NCI-H1417 treated with DMSO at 0.1 percent for 48 hours (cell line): ENCODE measurements at places on chromosomes 5 and 9.

- DNase-seq: no peak
Measured at GRCh38 chr5:2242539-2242938, 359.8 kb upstream of the IRX4 start.

GRCh38 chr9:134722120-134722701 lies 80.6 kb downstream of the COL5A1 start:
- no peak for DNase-seq

DNA sequence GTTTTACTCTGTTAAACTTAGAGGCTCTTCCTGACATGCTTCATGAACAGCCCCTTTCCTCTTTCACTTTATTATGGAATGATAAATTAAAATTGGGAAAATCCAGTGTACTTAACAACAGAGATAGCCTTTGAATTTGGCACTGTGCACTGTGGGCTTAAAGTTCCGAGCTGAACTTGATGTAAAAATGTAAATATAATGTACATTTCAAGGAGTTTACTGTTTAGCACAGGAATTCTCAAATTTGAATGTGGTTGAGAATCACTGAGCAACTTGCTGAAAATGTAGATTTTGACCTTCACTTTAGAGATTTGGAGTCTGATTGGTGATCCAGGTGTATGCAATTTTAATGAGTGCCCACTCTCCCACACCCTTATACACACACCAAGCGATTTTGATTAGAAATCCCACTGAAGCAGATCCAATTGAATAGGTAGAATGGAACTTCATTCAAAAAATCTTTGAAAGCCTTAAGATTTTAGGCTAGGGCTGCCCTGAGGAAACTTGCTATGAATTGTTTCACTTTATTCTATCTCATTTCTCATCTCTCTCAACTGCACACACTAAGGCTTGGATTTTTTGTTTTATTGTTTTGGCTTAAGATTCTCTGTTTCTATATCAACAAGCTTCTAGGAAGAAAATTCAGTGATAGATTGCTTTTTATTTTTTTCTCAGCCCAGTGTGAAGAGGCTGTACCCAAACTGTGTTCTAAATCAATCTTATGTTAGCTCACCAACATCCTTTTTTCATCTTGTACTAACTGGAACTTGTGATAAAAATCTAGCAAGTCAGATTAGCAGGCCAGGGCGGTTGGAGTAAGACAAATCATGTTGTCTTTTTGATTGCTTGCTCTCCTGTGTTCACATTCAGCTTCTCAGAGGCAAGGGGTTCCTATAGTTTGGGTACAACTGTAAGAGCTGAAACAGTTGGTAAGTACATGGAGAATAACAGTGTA lies 22.9 kb downstream of the NUDT12 start:
- no peak for DNase-seq

GRCh38 chr5:13253111-13253510 lies 691.4 kb downstream of the DNAH5 start:
- DNase-seq: no peak

DNA sequence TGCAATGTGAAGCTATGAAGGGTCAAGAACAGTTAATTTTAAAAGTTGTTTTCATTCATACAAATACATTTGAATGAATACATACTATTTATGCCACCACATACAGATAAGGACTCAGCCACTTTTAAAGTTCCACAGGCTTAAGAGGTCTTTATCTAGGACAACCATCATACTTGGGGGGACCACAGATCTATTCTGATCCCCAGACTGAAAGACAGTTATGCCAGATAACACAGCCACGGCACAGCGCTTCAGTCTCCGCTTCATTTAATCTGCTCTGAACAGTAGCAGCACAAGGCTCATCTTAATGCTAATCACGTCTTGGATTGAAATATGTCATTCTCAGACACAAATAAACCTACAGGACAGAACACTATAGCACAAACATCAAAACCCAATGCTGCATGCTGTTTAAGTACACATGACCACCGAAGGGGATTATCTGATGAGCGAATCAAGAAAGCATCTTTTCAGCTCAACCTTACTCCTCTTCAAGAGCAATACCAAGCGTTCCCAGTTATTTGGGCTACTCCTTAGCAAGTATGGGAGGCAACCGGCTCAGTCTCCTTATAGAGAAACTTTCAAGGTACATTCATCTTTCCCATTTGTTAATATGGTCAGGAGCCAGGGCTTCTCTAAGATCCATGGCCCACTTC lies 33.3 kb downstream of the PUM3 start:
- DNase-seq: no peak

- peak; percentile 37 for DNase-seq
Measured at GRCh38 chr9:128389395-128390149, 18.4 kb downstream of the URM1 start.

- no peak for DNase-seq
Measured at GRCh38 chr5:95358848-95359247, 32.3 kb upstream of the FAM81B start.

- no peak for DNase-seq
Measured at GRCh38 chr5:177309351-177310191, 2.1 kb downstream of the MXD3 start.

- no peak for DNase-seq
Measured at GRCh38 chr9:138024831-138025291, 147.3 kb downstream of the CACNA1B start.

DNA sequence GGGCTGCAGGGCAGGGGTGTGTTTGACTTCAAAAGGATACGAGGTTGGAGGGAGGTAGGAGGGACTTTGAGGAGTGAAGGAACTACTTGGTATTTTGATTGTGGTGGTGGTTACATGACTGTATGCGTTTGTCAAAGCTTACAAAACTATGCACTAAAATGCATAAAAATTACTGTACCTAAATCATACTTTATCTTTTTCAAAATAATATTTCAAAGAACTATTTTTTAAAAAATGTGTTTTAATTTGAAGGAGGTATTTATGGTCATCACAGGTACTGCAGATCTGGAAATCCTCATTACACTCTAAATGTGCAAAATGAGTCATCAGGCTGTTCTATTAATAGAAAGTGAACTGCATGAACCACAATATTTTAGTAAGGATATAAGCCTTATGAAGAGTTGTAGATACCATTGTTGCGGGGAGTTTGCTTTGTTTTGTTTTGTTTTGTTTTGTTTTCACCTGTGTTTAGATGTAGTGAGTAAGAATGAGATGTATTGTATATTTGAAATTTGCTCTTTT lies 116.9 kb downstream of the ARRDC3 start:
- DNase-seq: no peak

DNA sequence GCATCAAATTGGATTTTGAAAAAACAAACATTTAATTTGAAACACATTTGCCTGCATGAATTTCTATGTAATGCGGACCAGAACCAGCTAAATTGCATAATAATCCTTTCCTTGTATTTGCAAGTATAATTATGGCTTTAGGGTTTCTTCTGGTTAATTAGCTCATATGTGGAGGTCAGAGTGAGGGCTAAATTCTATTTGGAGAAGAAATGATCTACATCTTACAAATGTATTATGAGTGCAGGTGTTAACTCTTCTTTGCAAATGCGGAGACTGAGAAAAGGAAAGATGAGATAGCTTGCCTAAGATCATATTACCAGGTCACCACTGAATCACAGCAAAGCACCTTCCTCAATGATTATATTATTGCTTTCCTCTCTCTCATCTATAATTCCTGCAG lies 194.7 kb downstream of the CDH9 start:
- no peak for DNase-seq

DNA sequence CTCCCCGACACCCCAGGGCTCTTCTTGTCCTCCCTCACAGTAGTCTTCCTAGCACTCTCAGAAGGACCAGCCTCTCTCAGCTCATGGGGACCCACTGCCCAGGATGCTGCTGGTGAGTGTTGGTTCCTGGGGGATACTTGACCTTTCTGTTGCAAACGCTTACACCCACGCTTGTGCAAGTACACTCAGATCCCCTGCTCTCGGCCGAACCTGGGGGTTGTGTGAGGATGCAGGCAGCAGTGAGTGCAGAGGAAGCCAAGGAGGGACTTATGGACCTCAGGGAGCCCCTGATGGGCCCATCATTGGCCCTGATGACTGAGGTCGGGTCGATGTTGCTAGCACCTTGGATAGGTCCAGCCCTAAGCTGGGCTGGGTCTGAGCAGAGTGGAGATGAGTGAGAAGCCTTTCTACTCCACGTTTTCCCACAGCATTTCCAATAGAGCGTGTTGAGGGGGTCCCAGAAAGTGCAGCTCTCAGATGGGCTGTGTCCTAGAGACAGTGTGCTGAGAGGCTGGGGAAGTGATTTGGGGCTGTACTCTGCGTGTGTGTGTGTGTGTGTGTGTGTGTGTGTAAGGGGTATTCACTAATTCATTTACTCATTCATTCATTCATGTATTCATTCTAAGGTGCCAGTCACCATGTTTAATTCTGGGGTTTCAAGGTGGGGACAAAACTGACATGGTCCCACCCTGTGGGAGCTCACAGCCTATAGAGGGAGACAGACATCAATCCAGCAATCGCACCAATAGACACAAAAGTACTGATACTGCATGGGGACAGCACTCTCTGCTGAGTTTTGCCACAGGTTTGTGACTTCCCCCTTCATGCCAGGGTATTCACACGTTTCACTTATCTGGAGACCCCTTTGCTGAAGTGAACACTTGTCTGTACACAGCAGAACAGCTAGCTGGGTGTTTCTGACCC lies 25.2 kb upstream of the PITX1 start:
- no peak for DNase-seq

DNA sequence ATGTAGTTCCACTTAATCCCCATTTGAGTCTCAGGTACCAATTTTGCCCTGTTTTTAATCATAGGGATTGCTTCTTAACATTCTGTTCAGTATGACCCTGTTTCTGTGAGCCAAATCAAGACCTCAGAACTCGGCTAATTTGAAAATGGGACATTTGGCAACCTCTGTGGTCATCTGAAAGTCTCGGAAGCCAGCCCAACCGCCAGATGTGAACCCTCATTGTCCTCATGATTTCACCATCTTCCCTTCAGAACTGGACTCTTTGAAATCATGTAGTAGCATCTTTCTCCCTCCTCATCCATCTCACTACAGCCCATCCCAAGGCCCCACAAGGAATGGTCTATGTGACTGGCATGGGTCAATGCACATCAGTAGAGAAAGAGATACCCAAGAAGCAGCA lies 88.9 kb downstream of the S1PR3 start:
- no peak for DNase-seq

DNA sequence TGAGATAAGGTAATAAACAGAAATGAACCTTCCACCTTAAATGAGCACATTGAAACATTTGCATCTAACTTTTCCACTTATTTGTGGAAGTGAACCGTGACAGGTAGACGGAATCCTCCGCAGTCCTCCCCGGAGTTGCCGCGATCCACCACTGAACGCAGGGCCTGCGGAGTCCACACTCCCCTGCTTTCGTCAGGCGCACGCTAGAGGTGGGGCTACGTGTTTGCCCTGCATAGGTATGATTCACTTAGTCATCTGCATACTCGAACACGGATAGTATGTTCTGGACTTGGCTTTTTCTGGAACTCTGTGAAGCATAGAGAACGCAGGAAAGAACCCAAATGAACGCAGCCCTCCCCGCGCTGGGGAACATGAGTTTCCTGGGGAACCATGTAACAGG lies 272.8 kb upstream of the IRX4 start:
- DNase-seq: no peak

GRCh38 chr9:121353241-121354061 lies 16.6 kb downstream of the STOM start:
- no peak for DNase-seq

DNA sequence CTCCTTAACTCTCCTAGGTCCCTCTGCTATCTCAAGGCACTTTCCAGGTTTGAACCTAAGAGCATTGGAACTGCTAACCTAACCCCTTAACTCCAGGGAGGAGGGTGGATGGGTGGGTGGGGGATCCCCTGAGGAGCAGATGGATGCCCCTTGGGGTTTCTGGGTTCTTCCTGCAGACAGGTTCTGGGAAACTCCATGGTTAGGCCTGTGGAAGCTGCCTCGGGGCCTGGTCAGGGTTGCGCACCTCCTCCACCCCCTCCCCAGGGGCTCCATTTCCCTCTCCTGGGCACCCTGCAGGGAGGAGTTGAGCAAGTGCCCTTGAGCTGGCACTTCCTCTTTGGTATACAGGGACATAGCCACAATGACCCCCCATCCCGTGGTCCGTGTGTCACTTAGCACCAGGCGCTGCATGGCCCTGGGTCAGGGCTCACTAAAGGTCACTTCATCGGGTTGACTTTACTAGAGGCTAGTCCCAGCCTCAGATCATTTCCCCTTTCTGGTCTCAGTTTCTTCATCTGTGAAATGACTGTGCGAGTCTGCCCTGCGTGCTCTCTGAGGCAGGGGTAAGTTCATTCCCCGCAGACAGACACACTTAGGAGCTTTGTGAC lies 16.0 kb downstream of the CXXC5 start:
- DNase-seq: no peak

GRCh38 chr5:27308153-27308552 lies 269.8 kb upstream of the CDH9 start:
- no peak for DNase-seq

DNA sequence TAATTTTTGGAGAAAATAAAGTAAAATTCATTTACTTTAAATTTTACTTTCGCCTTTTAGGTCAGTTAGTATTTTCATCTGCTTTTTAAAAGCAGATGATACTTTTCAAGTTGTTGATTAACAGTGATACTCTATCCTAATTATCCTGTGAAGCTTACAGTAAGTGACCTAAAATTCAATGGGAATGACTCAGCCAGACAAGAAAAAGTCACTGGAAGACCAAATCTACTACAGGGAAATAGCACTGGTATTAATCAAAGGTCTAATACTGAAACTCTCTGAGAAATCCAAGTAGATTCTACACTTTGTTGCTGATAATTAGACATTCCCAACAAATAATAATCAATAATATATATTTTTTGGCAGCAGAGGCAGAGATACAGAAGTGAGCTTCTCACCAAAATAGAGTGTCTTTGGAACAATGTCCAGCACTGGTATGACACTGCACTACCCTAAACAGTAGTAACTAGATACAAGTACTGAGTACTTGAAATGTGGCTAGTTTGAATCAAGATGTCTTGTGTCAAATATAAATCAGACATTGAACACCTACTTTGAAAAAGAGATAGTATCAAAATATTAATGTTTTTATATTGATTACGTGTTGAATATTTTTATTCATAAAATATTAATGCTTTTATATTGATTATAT lies 22.8 kb upstream of the ELL2 start:
- no peak for DNase-seq

- peak; percentile 13 for DNase-seq
Measured at GRCh38 chr5:43073597-43074546, 33.8 kb upstream of the ANXA2R start.

DNA sequence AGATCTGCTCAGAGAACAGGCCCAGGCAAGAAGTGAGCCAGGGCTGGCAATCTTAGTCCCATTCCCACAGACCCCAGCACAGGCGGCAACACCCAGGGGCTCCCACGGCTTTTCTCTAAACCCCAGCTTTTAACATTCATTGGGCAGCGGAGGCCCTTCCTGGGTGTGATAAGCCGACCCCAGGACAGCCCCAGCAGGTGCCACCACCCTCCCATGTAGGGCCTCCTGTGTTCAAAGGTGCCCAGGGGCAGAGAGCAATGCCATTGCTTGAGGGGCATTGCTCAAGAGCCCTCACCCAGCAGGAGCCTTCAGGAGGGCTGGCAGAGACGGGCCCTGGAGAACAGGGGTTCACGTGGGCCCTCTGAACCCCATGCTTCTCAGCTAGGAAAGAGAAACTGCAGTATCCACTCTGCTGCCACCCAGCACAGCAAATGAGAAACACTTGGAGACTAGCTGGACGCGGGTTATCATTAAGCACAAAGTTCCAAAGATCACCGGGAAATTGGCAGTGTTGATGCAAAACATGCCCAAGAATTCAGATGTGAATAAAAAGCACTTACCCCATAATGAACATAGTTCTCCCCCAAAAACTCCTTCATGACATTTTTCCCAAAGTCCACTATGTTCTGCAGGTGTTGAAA lies 13.9 kb downstream of the IPPK start:
- no peak for DNase-seq
